ENCODE measurements at places on chromosomes 1 and 21.

DNA sequence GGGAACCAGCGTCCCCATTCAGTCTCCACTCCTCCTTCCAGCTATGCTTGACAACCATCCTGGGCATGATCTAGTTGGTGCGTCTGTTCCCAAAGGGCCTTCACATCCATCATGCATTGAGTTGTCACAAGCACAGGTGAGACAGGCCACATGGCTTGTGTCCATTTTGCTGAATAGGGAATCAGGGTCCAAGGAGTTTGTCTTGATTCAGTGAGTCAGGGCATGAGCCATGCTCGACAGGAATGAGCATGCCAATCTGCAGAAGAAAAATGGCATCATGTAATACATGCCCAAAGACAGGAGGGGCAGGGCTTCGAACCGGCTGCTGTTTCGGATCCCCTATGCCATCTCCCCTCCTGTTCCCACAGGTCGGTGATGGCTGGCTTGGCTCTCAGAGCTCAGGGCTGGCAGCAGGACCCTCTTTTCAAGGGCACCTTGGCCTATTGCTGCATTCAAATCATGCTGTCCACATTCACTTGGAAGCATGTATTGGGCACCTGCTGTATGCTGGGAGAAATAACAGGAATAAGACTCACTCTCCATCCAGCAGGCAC lies 44.5 kb downstream of the PKP1 start:
- DNase-seq: no peak

- DNase-seq: no peak
These were observed 85.6 kb upstream of the C1orf21 start for GRCh38 chr1:184301227-184301626.

DNA sequence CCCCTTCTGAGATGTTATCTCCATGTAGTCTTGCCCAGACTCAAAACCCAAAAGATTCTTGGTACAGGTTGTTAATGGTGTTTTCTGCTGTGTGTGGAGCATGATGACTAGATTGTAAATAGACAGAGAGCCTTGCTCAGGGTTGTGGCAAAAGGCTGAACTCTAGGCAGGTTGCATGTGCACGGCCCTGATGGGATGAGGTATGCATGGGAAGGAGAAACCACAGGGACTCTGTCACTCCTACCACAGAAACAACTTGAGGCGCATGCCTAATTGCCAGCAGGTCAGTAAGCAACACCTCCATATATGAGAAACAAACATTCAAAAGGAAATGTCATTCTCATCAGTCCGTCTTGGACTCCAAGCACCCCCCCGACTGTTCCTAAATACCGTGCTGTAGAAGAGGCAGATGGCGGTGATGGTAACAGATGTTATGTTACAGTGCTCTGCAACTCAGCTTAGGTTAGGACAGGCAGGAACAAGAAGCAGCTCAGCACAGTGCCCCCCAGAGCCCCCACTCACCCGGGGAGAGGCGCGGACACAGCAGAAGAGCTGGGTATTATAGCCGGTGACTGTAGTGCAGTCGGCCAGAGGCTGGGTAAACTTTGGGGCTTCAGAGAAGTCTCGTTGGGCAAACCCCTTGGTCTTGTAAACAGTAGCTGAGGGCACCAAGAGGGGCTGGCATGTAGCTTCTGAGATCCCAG lies 10.9 kb downstream of the MYBPHL start:
- DNase-seq: no peak

DNA sequence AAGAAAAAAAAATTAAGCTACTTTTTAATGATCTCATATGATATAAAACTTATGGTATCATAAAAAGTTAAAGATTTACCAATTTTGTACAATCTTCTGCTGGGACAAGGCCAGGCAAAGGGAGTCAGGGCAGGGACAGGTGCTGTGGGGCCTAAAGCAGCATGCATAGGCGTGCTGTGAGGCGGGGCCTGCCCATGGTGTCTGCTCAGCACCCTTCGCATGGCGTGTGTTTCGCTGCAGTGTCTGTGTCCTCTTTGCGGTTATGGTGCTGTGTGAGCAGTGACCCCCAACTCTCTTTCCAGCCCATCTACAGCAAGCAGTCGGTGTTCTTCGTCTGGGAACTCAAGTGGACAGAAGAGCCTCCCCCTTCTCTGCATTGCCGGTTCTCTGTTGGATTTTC lies 13.4 kb upstream of the PWP2 start:
- DNase-seq: no peak

- DNase-seq: no peak
These were observed 21.7 kb downstream of the RCOR3 start for GRCh38 chr1:211280910-211281309.

- DNase-seq: no peak
These were observed 4.5 kb downstream of the NCMAP start for GRCh38 chr1:24560361-24560760.

- no peak for DNase-seq
These were observed 2.0 kb downstream of the MRPL24 start for GRCh38 chr1:156738916-156739315.

GRCh38 chr1:42240966-42241755 lies 76.6 kb upstream of the GUCA2A start:
- DNase-seq: no peak

GRCh38 chr1:110787328-110788071 lies 85.4 kb upstream of the CD53 start:
- DNase-seq: no peak

DNA sequence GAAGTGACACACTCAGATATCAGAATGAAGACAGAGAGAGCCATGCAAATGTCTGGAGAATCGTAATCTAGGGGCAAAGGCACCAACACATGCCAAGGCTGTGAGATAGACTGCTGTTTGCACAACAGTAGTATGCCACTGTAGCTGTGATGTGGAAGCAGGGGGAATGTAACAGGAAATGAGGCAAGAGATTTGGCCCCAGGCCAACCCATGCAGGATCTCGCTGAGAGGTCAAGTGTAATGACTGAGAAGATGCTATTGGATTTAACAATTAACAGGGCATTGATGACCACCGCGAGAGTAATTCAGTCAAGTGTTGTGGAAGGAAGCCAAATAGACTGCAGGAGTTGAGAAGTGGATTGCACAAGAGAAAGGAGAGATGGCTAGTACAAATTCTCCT lies 107.3 kb upstream of the ST6GALNAC5 start:
- DNase-seq: no peak

DNA sequence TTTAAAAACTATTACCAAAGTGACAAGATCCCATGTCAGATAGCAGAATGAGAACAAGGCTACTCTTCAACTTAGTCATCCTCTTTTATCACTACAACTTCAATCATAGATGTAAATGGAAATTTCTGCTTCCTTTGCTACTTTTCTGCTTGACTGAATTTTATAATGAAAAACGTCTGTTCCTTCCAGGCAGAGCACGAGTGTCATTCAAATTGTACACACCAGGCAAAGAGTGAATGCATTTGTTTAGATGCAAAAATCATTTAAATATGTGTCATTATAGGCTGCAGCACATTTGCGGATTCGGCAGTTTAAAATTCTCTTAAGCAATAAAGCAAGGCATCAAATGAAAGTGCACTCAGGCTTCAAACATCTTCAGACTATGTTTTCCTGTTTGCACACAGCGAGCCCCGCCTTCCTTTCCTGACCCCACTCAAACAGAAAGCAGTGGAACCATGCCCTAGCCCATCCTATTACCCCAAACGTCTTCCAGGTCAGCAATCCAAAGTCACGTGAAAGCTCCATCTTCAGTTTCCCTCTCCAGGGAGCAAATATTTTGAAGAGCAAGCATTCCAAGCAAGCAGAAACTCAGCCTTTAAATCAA lies 99.6 kb downstream of the APP start:
- peak; percentile 56 for DNase-seq

GRCh38 chr1:228367798-228368791 lies 38.5 kb downstream of the TRIM11 start:
- DNase-seq: no peak

DNA sequence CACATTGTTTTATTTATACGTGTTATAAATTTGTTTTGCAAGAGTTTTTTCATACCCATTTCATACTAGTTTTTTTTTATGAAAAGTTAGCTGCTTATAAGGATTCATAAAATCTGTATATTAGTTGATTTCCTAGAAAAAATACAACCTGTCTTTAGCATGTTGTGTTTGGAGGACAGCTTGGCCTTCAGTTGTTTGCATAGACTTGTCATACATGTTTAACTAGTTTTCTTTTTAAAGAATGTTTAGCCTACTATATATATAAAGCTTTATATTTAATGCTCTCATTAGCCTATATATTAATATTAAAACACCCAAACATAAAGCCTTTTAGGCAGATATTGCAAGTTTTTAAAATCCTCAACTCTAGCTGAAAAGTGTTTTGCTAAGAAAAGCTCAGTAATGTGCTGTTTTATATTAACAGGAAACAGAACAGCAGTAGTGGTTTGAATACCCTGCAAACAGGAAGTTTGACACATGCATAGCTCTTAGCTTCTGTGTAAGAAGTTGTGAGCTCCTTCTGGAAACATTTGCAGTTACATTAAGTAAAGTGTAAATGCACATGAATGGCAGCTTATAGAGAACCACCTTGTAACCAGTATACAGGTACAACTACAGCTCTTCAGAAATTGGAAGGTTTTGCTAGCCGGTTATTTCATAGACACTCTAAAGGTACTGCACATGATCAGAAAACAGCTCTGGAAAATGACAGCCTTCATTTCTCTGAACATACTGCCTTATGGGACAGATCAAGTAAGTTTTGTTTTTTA lies at the start of gene PRKACB:
TSS of gene PRKACB (plus strand) at position 476 of the 770 bp plus-strand sequence. CDS start at position 567, 91 bp downstream.
- DNase-seq: no peak

- DNase-seq: no peak
These were observed at the start of gene CRYBG2 for GRCh38 chr1:26353976-26354820. Gene CRYBG2 (minus strand): TSS chr1:26354130. CDS start chr1:26346657, 7,473 bp downstream.

- no peak for DNase-seq
These were observed 34.4 kb downstream of the CAPZB start for GRCh38 chr1:19450811-19451515.

DNA sequence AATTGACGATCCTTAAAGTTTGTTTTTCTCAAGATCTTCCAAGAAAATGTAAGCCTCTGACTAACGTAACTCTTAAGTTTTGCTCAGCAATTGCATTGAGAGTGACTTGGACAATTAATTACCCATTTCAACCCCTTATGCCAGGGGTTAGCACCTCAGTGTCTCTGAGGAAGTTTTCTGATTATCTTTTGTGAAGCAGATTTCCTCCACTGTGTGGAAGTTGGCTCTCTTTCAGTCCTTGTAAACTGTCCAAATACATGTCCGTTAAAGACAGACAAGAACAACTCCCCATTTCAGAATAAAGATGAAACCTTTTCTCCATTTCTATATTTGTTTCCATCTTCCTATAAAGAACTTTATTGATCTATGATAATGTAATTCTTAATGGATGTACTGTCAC lies 296.4 kb upstream of the FMN2 start:
- no peak for DNase-seq

GRCh38 chr21:32330784-32331311 lies 32.2 kb downstream of the MRAP start:
- no peak for DNase-seq

GRCh38 chr1:203672346-203672745 lies 45.7 kb downstream of the ATP2B4 start:
- DNase-seq: peak; percentile 58
